ENCODE measurements at places on chromosomes 3 and 15.
A peak's percentile ranks its signal among the peaks of the same experiment; 100 is the strongest.

GRCh38 chr15:66112388-66112787 is 141.2 kb downstream of the MEGF11 start:
- no peak for DNase-seq

DNA sequence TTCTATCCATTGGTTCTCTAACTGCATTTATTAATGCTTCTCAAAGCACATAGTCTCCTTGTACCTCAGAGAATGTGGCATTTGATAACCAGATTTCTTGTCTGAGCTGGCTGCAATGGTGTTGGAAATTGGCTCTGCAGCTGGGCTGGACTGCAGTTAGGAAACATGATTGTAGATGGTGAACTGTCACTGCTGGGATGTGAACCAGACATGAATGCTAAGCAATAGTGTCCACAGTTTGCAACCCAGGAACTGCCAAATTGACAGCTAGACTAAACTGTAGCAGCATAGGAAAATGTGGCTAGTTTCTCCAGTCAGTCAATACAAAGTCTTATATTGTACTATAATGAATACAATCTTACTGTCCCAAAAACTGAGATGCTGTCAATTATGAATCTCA is 656.6 kb upstream of the GOLIM4 start:
- DNase-seq: no peak

DNA sequence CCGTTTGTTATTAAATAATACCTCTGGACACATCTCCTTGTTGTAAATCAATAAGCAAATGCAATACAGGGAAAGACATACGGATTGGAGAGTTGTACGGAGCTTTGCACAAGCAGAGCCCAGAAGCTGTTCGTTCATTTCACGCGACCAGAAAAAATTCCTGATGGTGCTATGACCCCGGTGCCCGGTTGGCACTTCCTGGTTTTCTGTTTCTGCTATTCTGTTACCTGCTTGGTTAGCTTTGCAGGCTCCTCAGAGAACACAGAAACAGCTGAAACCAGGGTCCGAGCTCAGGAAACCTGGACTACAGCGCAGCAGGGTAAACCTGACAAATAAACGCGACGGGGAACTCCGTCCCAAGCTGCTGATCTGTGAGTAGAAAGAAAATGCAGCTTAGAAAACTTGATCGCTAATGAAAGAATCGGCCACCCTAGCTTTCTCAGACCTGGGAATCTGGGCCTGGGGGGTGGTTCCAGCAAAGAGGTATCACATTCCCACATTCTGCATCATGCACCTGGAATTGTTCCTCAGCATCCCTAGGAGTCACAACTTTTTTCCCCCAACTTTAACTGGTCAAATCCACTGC is 845 bp downstream of the CNTN3 start:
- no peak for DNase-seq

GRCh38 chr15:66936861-66937582 is 128.4 kb upstream of the SMAD3 start:
- DNase-seq: no peak

DNA sequence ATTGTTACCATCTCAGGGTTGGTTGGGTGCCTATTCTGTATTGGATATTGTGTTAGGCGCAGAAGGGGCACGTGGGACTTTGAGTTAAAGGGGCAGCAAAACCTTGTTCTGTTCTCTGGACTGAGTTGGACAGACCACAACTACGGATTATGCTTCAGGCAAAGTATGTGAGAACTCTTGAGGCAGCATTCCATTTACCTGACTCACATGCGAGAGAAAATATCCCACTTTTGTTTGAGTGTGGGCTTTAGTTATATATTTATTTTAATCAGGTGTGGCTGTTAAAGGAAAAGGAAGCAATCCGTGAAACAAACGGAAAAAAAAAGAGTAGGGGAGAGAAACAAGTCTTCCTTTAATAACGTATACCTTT is 627 bp upstream of the PLS1 start:
- no peak for DNase-seq

GRCh38 chr3:194598771-194599557 is 34.3 kb downstream of the TMEM44 start:
- DNase-seq: no peak

GRCh38 chr3:157931517-157931916 is 174.7 kb downstream of the SHOX2 start:
- DNase-seq: no peak

GRCh38 chr3:177330779-177331178 is 133.5 kb upstream of the TBL1XR1 start:
- no peak for DNase-seq

GRCh38 chr15:72021604-72022003 is 96.3 kb downstream of the MYO9A start:
- DNase-seq: no peak

DNA sequence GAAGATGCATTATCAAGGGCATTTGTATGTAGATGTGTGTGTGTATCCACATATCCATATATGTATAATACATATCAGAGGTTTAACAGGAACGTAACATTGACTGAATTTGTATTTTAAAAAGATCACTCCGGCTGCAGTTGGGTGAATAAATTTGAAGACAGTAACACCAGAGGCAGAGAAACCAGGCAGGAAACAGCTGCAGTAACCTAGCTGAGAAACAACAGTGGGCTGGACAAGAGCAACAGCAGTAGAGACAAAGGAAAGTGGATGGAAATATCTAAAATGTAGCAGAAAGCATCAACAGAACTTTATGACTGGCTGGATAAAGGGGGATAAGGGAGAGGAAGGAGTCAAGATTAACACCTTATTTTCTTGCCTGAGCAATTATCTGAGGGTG is 68.3 kb upstream of the SETMAR start:
- DNase-seq: no peak

GRCh38 chr3:39752019-39752637 is 57.3 kb upstream of the MYRIP start:
- DNase-seq: no peak

GRCh38 chr15:39946862-39947261 is 12.9 kb downstream of the EIF2AK4 start:
- no peak for DNase-seq

DNA sequence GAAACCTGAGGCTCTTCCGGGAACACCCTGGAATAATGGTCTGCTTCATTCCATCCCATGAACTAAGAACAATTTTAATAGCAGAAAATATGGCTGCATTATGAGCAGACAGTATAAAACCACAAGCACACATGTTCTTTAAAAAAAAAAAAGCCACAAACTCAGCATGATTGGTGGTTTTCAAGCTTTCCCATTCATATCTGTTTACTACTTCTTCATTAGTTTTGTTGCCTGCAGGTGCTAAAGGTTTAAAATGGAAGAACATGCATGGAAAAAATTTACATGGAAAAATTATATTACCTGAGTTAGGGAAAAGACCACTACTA is 137.9 kb upstream of the HES1 start:
- no peak for DNase-seq

- no peak for DNase-seq
Observed at GRCh38 chr15:89864958-89865739, 28.6 kb downstream of the AP3S2 start.

GRCh38 chr3:10647376-10647775 is 142.0 kb upstream of the ATP2B2 start:
- no peak for DNase-seq

- peak; percentile 3 for DNase-seq
Observed at GRCh38 chr15:42736178-42736792, 643 bp downstream of the CDAN1 start.

GRCh38 chr15:85706779-85707518 is 87.8 kb downstream of the KLHL25 start:
- no peak for DNase-seq
